Airway epithelial cell (primary cell): ENCODE measurements at places on chromosomes 7 and 10. TPM values are rescaled to one million over a fixed set of nuclear protein-coding genes. Genes with fewer than 3 reads are reported as not detected.

The LIPF gene
- total RNA-seq, result not detected in 2 replicates

The ADD3 gene
- 30.5 and 34.0 TPM in 2 replicates for total RNA-seq

The PAPOLB gene
- total RNA-seq, result not detected in 2 replicates

The DLG5 gene
- total RNA-seq, result 36.6 and 49.0 TPM in 2 replicates

The PLXDC2 gene
- 1.6 and 4.4 TPM in 2 replicates for total RNA-seq

The GIMAP1 gene
- not detected in 2 replicates for total RNA-seq

The MYOF gene
- 198 and 231 TPM in 2 replicates for total RNA-seq

The FZD8 gene
- 4.0 and 6.6 TPM in 2 replicates for total RNA-seq

The TRIM50 gene
- not detected in 2 replicates for total RNA-seq

The AGR3 gene
- total RNA-seq, result not detected in 2 replicates

The PDE6C gene
- not detected in 2 replicates for total RNA-seq

The HOXA13 gene
- not detected in 2 replicates for total RNA-seq

The ASB10 gene
- not detected in 2 replicates for total RNA-seq

The TSPAN15 gene
- 12.0 and 18.0 TPM in 2 replicates for total RNA-seq

The ACHE gene
- not detected in 2 replicates for total RNA-seq

The SAMD9 gene
- 7.5 and 10.4 TPM in 2 replicates for total RNA-seq
